ENCODE measurements at places on chromosomes 3 and 15. TPM values are rescaled to one million over a fixed set of nuclear protein-coding genes. Genes with fewer than 3 reads are reported as not detected.

Gene EXD1
- not detected for polyA plus RNA-seq

Gene BCL2A1
- polyA plus RNA-seq: 0.41 TPM

Gene GP9
- not detected for polyA plus RNA-seq

Gene POLQ
- polyA plus RNA-seq: 0.16 TPM

Gene C15orf62
- 0.25 TPM for polyA plus RNA-seq

Gene FGD5
- polyA plus RNA-seq: 8.6 TPM

Gene PDZRN3
- 53.6 TPM for polyA plus RNA-seq

Gene LAMB2
- polyA plus RNA-seq: 803 TPM

Gene GABRR3
- not detected for polyA plus RNA-seq

Gene TGM4
- polyA plus RNA-seq: not detected
